ENCODE measurements at places on chromosomes 3 and 15.

DNA sequence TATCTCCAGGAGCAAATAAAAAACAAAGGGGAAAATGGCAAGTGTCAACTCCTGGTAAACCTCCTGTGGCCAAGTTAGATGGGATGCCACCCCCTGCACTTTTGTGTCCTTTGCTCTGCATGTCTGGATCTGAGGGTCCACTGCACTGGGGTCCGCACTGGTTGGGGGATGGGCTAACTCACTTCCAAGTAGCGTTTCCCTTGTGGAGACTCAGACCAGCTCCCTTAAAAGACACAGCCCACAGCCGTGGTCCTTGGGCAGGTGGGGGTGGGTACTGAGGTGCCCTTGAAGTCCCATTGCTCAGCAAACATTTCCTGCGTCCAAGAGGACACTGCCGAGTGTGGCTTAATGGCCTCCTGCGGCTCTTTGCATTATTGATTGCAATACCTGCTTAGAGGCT is 188.2 kb downstream of the MEGF11 start:
- DNase-seq: no peak

DNA sequence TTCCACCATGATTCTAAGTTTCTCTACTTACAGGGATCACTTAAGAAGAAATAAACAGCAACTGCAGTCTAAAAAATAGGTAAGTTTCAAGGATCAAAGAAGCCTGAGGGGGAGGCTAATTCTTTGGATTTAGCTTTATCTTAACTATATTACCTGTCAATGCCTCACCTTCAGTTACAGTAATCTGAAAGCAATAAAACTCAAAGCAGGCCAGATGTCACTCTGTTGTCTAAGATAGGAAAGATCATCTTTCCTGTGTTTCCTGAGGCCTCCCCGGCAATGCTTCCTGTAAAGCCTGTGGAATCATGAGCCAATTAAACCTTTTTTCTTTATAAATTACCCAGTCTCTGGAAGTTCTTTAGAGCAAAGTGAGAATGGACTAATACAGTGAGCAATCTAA is 60.2 kb downstream of the NPTN start:
- peak; percentile 58 for DNase-seq

DNA sequence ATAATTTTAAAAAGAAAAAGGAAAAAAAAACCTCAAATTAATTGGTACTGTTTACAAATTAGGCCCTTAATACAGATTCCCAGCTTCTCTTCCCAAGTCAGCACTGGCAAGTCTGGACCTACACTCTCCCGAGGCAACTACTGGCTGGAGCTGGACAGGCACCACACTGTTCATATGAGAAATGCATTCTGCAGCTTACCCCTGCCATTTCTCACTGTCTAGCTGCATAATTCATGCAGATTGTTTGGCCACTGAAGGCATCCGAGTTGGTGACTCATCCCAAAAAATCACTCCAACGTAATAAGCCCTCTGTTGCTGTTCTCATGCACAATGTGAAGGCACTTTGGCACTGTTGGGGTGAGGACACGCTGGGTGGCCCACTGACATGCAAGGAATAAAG is 45.3 kb downstream of the ROPN1B start:
- no peak for DNase-seq

- DNase-seq: no peak
Measured at GRCh38 chr3:117995842-117996437, 1038.7 kb downstream of the IGSF11 start.

- DNase-seq: no peak
Measured at GRCh38 chr15:31222773-31223341, 103.8 kb upstream of the KLF13 start.
